ENCODE measurements at places on chromosomes 16 and 17.

- no peak for DNase-seq
These were observed 39.7 kb upstream of the PVALEF start for GRCh38 chr17:81125573-81126081.

DNA sequence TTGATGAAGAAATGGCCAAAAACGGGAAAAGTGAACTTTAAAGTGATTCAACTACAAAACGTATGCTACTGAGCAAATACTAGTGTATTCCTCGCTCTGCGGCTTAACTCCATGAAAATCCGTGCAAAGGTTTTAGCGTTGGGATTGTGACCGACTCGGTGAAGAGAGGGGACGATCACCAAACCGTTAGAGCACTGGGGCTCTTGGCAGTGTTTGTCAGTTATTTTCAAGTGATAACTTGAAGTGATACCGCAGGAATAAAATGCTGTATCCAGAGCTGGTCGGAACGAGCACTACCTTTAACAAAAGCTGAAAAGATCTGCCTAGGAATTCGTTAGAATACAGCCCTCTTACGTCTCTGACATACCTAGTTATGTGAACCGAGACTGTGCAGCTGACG lies 773 bp upstream of the PPM1D start:
- DNase-seq: no peak

GRCh38 chr17:59513934-59514841 lies 51.2 kb upstream of the DHX40 start:
- peak; percentile 76 for DNase-seq

DNA sequence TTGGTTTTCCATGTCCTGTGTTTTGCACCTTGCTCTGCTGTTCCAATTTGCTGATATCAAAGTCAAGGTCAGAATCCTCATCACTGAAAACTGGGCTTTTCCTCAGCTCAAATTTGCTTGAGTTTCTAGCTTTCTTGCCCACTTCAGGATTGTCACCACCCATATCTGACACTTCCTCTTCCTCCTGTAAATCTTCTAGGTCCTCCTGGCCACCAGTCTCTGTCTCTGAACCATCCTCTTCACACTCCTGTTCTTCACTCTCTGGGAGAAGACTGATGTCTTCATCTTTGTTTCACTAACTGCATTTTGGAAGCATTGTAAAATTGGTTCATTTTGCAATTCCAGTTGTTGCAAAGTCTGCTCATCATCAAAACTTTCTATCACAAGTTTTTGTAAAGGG lies 63.4 kb upstream of the RBL2 start:
- no peak for DNase-seq

GRCh38 chr17:75011401-75012095 lies 922 bp upstream of the MRPL58 start:
- peak; percentile 66 for DNase-seq

- peak; percentile 85 for DNase-seq
These were observed 3.8 kb downstream of the SMARCD2 start for GRCh38 chr17:63838631-63839171.

- peak; percentile 66 for DNase-seq
These were observed 6.0 kb upstream of the AQP8 start for GRCh38 chr16:25210758-25211157.

GRCh38 chr16:9836118-9836736 lies 346.0 kb downstream of the GRIN2A start:
- DNase-seq: peak; percentile 37

DNA sequence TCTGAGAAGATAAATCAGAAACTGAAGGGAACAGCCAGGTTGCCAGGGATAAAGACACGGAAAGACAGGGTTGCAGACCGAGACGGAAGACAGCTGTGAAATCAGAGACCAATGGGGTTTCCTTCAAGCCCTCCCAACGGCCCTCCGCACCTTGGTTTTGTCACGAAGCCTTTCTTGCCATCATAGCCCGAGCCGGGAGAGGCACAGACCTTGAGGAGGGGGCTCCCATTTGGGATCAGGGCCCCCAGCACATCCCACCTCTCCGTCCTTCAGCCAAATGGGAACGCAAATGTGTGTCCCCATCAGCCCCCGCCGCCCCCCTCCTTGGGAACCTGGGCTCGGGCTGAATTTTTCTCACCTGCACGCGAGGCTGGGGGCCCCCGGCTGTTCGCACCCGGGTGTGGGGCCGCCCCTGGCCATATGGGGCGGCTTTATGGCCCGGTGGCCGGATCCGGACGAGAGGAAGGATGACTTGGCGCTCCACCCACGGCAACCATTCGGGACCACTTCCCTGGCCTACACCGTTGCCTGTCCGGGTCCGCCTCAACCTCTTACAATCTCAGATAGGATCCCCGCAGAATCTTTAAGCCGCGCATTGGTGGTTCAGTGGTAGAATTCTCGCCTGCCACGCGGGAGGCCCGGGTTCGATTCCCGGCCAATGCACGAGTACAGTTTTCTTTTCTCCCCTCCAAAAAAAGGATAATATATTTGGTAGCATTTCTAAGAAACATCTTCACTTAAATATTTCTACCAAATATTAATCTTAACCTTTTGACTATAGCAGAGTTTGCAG lies 1.4 kb upstream of the HES7 start:
- peak; percentile 74 for DNase-seq

- peak; percentile 28 for DNase-seq
These were observed 47.8 kb upstream of the BCO1 start for GRCh38 chr16:81190667-81191066.

- DNase-seq: no peak
These were observed 21.0 kb downstream of the ADGRG5 start for GRCh38 chr16:57563487-57563750.

GRCh38 chr16:27618165-27618564 lies 68.2 kb downstream of the KATNIP start:
- no peak for DNase-seq

DNA sequence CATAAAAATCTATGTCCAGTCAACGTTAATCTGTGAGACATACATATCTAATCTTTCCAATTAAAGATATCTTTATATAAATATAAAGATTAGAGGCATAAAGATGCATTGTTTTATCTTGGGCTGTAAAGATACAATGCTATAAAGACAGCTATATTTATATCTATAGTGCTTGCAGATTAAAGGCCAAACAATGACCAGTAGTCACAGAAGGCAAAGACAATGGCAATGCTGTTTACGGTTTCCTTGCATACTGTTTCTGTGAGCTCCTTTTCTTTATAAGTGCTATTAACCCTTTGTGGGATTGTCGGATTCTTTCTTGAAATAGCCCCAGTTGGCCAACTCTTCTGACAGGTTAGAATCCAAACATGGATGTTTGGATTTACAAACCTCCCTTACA lies 85.5 kb upstream of the SALL1 start:
- DNase-seq: no peak

DNA sequence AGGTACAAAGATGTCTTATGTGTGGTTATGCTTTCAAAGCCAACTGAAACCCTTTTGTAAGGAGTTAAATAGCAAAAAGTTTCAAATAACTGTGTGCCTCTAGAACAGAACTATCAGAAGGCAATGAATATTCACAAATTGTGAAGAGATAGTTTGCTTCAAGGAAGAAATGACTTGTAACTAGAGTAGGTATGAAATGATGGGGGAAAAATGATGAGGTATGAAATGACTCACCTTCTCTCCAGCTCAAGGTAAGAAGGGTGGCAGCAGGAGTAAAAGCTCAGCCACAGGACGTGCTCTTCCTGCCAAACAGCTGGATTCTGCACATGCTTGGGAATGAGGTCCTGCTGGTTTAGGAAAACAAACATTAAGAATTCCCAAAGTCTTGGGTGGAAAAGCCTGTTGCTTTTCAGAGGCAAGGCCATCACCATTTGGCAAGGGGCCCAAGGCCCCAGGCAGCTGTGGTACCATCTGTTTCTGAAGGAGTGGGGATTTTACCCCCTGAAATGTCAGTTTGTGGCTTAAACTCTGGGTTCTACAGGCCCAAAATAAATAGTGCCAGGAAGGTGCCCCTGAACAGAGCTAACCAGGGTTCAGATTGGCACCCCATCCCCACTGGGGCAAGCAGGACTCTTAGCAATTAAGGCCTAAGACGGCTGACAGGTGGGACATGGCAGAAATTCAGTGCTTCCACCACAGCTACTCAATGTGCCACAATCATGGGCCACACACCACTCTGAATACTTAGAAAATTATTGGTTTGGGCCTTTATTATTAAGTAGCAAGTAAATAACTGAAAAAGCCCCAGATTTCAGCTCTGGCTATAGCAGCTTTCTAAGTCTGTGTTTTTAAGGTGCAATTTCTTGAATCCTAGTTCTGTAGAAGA lies 13.3 kb downstream of the HERPUD1 start:
- no peak for DNase-seq

- no peak for DNase-seq
These were observed 1483.0 kb downstream of the CDH8 start for GRCh38 chr16:60553090-60553757.

- peak; percentile 10 for DNase-seq
These were observed 1503.7 kb downstream of the CDH11 start for GRCh38 chr16:63617990-63618763.

Data from fibroblast of skin of right quadriceps (primary cell).